Left lobe of liver (tissue), 2 donors: ENCODE measurements at places on chromosomes 3 and 15. TPM values are rescaled to one million over a fixed set of nuclear protein-coding genes. Genes with fewer than 3 reads are reported as not detected.

TNNC1 gene
- total RNA-seq: 0.25 TPM

SCAANT1 gene
- total RNA-seq: not detected

CDCP1 gene
- total RNA-seq: 0.53 TPM

ELL3 gene
- 2.4 TPM for total RNA-seq

C2CD4A gene
- 0.50 TPM for total RNA-seq

SMAD6 gene
- total RNA-seq: 16.2 TPM

MED12L gene
- 0.15 TPM for total RNA-seq

TEX55 gene
- total RNA-seq: not detected

ATP13A4 gene
- total RNA-seq: 1.2 TPM

B3GALNT1 gene
- total RNA-seq: 0.33 TPM

CHRFAM7A gene
- total RNA-seq: 0.38 TPM

CCDC54 gene
- not detected for total RNA-seq

ISL2 gene
- not detected for total RNA-seq

GPR27 gene
- total RNA-seq: 0.10 TPM

CFAP91 gene
- 0.55 TPM for total RNA-seq
